NCI-H1694 treated with DMSO at 0.1 percent for 48 hours (cell line): ENCODE measurements at places on chromosomes 7 and 10.

- no peak for DNase-seq
These were observed 48.6 kb upstream of the KIF5B start for GRCh38 chr10:32104622-32105509.

- DNase-seq = peak; percentile 33
These were observed 1.2 kb downstream of the HIPK2 start for GRCh38 chr7:139776486-139777132.

GRCh38 chr7:132160611-132161532, 415.4 kb downstream of the PLXNA4 start:
- no peak for DNase-seq

GRCh38 chr10:77723376-77723775, 85.8 kb upstream of the KCNMA1 start:
- DNase-seq = no peak

- DNase-seq = no peak
These were observed 105.4 kb upstream of the GLI3 start for GRCh38 chr7:42342381-42342780.
